Fibroblast of the aortic adventitia (primary cell): ENCODE measurements at places on chromosomes 3 and 15. TPM values are rescaled to one million over a fixed set of nuclear protein-coding genes. Genes with fewer than 3 reads are reported as not detected.

Gene RTP4
- total RNA-seq: 2.8 and 2.9 TPM in 2 replicates

Gene BSN
- 0.08 and 0.27 TPM in 2 replicates for total RNA-seq

Gene SENP2
- 34.8 and 39.6 TPM in 2 replicates for total RNA-seq

Gene SLC12A1
- total RNA-seq: under 0.01 TPM in 1 of 2 replicates, not detected in the other

Gene KIF15
- total RNA-seq: 0.98 and 17.1 TPM in 2 replicates

Gene GOLGA8T
- not detected in 2 replicates for total RNA-seq

Gene CYP1A2
- total RNA-seq: not detected in 2 replicates

Gene SCAANT1
- total RNA-seq: not detected in 2 replicates

Gene GREM1
- 25.1 and 181 TPM in 2 replicates for total RNA-seq

Gene KY
- 1.6 and 10.5 TPM in 2 replicates for total RNA-seq

Gene SLC22A13
- total RNA-seq: 0.45 TPM in 1 of 2 replicates, not detected in the other

Gene MNS1
- total RNA-seq: 3.8 and 7.0 TPM in 2 replicates
